Chondrocyte (in vitro differentiated cells): ENCODE measurements at places on chromosomes 6 and 20.

GRCh38 chr20:3818155-3819151 lies 1.9 kb upstream of the AP5S1 start:
- DNase-seq = no peak

DNA sequence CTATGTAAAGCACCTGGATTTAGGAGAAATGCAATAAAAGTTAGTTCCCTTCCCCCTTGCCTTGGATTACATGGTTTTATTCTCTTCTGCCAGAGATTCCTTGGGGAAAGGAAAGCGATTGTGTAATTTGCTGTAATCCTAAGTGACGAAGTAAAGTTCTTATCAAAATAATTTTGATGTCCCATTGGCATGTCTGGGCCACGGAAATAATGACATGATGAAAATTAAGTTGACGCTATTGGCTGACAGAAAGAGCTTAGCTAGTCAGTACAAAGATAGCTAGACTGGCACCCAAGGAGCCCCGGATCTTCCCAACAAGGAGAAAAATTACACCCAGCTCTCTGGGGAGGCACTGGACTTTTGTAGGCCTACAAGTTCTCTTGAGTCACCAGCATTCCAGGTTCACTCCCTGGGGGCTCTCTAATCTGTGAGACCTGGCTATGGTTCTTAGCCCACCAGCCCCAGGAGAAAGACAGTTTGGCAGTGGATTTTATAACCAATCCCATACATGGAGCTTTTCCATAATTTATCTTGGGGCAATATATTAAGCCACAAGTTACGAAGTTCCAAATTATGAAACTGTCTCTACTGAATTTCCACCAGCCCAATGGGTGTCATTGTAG lies 59.9 kb downstream of the FOXA2 start:
- no peak for DNase-seq

- DNase-seq = no peak
Observed at GRCh38 chr6:32982084-32982701, 13.8 kb downstream of the BRD2 start.

DNA sequence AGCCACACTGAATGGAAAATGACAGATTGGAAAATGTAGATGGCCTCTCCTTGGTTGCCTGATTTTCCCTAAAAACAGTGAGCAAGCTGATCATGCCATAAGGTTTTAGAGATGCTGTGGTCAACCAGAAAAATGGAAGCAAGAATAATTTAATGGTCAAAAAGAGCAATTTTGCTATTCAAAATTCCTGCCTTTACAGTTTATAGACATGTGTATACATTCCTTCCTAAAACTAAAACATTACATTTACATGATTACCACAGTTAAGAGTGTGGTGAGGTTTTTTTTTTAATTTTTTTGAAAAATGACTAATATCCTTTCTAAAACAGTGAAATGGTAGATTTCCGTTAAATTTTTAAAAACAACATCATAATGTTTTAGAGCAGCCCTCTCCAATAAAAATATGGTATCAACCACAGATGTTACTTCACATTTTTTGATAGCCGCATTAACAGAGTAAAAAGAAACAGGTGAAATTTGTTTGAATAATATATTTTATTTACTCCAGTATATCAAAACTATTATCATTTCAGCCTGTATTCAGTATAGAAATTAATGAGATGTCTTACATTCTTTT lies 407.0 kb upstream of the SOX4 start:
- DNase-seq = no peak

DNA sequence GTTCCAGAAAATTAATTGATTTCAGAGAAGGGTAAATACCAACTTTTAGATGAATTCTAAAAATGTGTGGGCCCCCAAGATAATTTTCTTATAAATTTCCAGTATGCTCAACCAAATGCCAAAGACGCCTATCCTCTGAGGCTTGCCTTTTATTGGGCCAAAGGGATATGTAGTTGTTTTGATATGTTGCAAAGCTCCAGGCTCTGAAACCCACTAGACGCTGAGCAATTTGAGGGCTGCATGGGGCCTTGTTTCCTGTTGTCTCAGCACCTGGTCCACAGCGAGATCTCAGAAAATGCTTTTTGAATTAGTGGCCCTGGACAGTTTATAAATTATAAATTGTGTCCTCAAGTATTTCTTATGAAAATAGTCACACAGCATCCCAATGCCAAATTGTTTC lies 397.2 kb downstream of the SAMD5 start:
- no peak for DNase-seq

- no peak for DNase-seq
Observed at GRCh38 chr6:2732503-2733089, 18.1 kb downstream of the MYLK4 start.

DNA sequence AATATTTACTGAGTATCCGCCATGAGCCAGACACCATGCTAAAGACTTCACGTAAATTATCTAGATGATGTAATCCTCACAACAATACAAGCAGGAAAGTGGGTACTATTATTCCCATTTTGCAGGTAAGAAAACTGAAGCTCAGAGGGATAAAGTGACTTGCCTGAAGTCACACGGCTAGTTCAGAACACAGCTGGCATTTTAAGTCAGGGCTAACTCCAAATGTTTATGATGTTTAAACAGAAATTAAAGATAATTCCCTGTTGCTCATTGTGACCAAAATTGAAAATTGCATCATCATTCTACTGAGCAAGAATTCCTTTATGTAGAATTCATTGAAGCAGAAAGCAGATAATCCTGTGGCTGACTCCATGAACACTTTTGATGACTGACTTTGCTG lies 71.3 kb upstream of the STXBP5 start:
- no peak for DNase-seq
